PC-3 (cell line): ENCODE measurements at places on chromosomes 16 and 17. TPM values are rescaled to one million over a fixed set of nuclear protein-coding genes. Genes with fewer than 3 reads are reported as not detected.

DNA sequence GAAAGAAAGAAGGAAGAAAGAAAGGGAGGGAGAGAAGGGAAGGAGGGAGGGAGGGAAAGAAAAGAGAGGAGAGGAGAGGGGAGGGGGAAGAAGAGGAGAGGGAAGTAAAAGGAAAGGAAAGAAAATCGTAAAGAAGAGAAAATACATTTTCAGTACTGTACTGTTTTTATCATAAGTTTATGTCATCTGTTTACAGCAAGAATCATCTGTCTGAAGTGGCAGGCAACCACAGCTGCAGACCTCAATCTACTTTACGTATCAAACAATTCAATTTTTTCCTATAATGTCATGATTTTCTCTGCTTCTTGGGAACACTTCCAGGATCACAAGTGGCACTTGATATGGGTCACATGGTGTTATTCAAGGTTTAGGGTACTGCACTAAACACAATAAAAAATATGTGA is 58.3 kb downstream of the USP32 start:
- H3K27ac ChIP-seq = no peak overlapping the region
- no peak overlapping the region for H3K4me3 ChIP-seq
- H3K27me3 ChIP-seq = no peaks in the 10 kb centered on the region
- H3K4me1 ChIP-seq = 0 out of 2 replicates have a peak, but pooled peaks cover 6% of the 10 kb centered on the region
- DNase-seq = no peak

AHSP gene
- not detected in 2 replicates for total RNA-seq

GRCh38 chr17:80512233-80512632 is 32.4 kb upstream of the RPTOR start:
- peaks cover 6% of the 10 kb centered on the region; the same call in 1 of the 2 replicates for H3K4me1 ChIP-seq
- H3K27me3 ChIP-seq = peaks cover 4% of the 10 kb centered on the region
- DNase-seq = peak; percentile 73
- no peak overlapping the region for H3K27ac ChIP-seq

DNA sequence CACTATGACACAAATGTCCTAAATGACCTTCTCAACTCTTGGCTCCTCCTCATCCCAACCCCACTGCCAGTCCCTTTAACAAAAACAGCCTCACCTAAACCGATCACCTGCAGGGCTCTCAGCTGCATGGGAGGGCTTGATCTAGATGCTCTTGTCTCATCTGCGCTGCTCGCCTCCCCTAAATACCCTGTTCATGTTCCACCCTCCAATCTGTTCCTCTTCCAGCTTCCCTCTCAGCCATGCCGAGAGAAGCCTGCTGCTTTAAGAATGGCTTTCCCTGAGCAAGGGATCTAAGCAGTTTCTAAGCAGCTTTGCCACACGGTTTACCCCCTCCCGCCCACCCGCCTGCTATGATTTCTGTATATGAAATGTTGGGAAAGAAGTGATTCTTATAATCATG is 23.7 kb downstream of the PIPOX start:
- no peak overlapping the region for H3K27ac ChIP-seq
- H3K4me1 ChIP-seq = no peaks in the 10 kb centered on the region
- no peaks in the 10 kb centered on the region for H3K27me3 ChIP-seq
- no peak for DNase-seq
